CD4-positive, alpha-beta T cell (primary cell): ENCODE measurements at places on chromosomes 13 and 19. TPM values are rescaled to one million over a fixed set of nuclear protein-coding genes. Genes with fewer than 3 reads are reported as not detected.

The TMPRSS9 gene
- total RNA-seq = not detected

- H3K27me3 ChIP-seq = no peaks in the 10 kb centered on the region
- H3K27ac ChIP-seq = no peak overlapping the region
- no peak for DNase-seq
Measured at GRCh38 chr19:6778386-6778785, 5.9 kb downstream of the VAV1 start.

GRCh38 chr13:62489731-62490130 lies 1074.1 kb upstream of the PCDH20 start:
- H3K27ac ChIP-seq = no peak overlapping the region
- no peaks in the 10 kb centered on the region for H3K4me1 ChIP-seq
- no peak overlapping the region for H3K4me3 ChIP-seq
- DNase-seq = no peak

- no peaks in the 10 kb centered on the region for H3K27me3 ChIP-seq
- peaks cover 51% of the 10 kb centered on the region for H3K4me1 ChIP-seq
- no peak overlapping the region for H3K27ac ChIP-seq
- no peak for DNase-seq
- no peak overlapping the region for H3K4me3 ChIP-seq
Measured at GRCh38 chr19:55390461-55390880, 4.7 kb downstream of the RPL28 start.

GRCh38 chr13:29654384-29654783 lies 58.9 kb upstream of the SLC7A1 start:
- H3K27ac ChIP-seq = no peak overlapping the region
- H3K4me3 ChIP-seq = no peak overlapping the region
- DNase-seq = no peak

The TLE6 gene
- not detected for total RNA-seq
